Osteocyte (in vitro differentiated cells): ENCODE measurements at places on chromosomes 3 and 15. TPM values are rescaled to one million over a fixed set of nuclear protein-coding genes. Genes with fewer than 3 reads are reported as not detected.

Gene CSNK1G1
- total RNA-seq: 18.2 and 22.2 TPM in 2 replicates

DNA sequence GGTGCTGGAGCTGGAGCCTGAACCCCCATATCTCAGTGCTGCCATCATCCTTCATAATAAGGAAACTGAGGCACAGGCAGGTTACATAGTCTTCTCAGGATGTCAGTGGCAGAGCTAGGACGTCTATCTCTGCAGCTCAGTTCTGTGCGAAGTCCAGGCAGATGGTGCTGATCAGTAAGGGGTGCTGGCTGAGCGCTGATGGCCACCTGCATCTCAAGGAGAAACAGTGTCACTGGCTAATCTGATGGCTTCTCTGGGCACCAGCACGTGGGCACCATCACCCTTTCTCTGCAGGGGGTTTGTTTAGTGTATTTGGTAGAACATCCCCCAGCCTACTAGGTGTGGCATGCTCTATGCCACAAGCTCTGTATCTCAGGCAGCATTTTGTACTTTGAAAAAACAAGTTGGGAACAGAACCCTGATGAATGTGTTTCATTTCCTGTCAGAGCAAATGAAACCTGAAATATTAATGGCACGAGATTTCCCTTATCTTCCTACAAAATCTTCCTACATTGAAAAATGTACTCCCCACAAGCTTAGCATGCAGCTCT lies 35.1 kb downstream of the APBA2 start:
- no peak for DNase-seq
- H3K4me3 ChIP-seq: no peak overlapping the region
- peaks cover 11% of the 10 kb centered on the region for H3K36me3 ChIP-seq
- H3K27ac ChIP-seq: no peak overlapping the region
- no peaks in the 10 kb centered on the region for H3K27me3 ChIP-seq

Gene NR2F2
- total RNA-seq: 286 and 292 TPM in 2 replicates

- H3K4me3 ChIP-seq: no peak overlapping the region
These were observed 92.0 kb upstream of the TPM1 start for GRCh38 chr15:62950462-62950931.

Gene POTEB
- total RNA-seq: not detected in 2 replicates

GRCh38 chr3:133747907-133748639 lies 1.9 kb downstream of the TF start:
- no peak for DNase-seq
- no peak overlapping the region for H3K27ac ChIP-seq
- H3K4me3 ChIP-seq: no peak overlapping the region

DNA sequence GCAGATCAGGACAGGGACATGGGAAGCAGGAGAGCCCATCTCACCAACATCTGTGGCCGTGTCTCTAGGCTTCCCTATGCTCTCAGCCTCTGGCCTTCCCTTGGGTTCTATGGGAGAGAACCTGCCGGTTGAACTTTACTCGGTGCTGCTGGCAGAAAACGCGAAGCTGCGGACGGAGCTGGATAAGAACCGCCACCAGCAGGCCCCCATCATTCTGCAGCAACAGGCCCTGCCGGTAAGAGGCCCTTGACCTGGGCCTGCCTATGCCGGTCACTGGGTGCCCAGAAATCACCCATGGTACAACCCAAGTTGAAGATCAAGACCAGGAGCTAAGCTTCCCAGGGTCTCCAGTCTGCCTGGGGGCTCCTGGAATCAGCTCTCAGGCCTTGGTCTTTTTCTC lies 34.8 kb downstream of the CYP11A1 start:
- no peak overlapping the region for H3K27ac ChIP-seq
- H3K4me1 ChIP-seq: peaks cover 3% of the 10 kb centered on the region

Gene TRA2B
- 90.9 and 113 TPM in 2 replicates for total RNA-seq

Gene TMEM158
- 15.0 and 15.1 TPM in 2 replicates for total RNA-seq

Gene C3orf70
- total RNA-seq: 4.8 and 5.0 TPM in 2 replicates

DNA sequence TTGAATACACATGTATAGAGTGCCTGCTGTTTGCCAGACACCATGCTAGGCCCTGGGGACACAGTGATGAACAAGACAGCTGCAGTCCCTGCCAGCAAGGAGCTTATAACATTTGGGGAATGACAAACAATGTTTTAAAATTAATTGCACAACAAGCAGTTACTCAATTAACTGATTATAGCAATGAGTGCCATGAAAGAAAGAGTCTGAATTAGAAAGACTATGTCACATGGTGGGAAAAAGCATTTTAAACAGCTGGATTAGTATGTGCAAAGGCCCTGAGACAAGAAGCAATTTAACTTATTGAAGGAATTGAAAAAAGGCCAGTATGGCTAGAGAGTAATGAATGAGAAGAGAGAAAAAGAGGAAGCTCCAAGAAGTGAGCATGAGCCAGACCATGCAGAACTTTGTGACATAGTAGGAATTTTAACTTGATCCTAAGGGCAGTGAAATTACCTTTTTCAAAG lies 64.5 kb upstream of the PLXNA1 start:
- no peak overlapping the region for H3K27ac ChIP-seq
- no peaks in the 10 kb centered on the region for H3K27me3 ChIP-seq
- H3K4me3 ChIP-seq: no peak overlapping the region
- no peaks in the 10 kb centered on the region for H3K36me3 ChIP-seq
- H3K4me1 ChIP-seq: no peaks in the 10 kb centered on the region

- no peaks in the 10 kb centered on the region for H3K27me3 ChIP-seq
- peaks cover 15% of the 10 kb centered on the region for H3K36me3 ChIP-seq
- no peak overlapping the region for H3K27ac ChIP-seq
- H3K4me1 ChIP-seq: peaks cover 20% of the 10 kb centered on the region
- no peak for DNase-seq
These were observed 3.5 kb upstream of the PPIB start for GRCh38 chr15:64166102-64166890.

Gene SCG3
- not detected in 2 replicates for total RNA-seq

DNA sequence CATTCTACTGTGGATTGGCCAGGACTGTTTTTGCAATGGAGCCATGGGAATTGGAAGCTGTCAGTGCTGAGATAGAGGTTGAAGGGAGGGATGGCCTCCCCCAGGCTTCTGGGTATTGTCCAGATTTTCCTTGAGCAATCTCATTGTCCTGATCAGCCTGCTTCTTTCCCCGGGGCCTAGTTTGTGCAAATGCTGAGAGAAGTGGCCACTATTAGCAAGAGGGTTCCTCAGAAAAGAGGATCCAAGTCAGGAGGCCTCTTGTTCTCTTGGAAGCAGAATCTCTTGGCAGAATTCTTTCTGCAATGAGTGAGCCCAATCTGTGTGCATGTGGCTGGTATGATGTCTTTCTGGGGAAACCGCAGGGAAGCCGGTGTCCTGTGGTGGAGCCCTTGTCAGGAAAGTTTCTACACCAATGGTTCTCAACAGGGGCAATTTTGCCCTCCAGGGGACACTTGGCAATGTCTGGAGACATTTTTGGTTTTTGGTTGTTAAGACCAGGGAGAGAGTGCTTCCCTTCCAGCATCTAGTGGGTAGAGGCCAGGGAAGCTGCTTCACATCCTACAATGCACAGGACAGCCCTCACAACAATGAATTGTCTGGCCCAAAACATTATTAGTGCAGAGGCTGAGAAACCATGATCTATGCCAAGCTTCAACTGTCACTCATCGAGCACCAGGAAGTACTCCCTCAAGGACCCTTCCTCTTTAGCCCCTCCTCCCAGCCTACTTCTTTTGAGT lies 2.0 kb downstream of the LIPC start:
- H3K27ac ChIP-seq: no peak overlapping the region
- DNase-seq: no peak
- H3K27me3 ChIP-seq: no peaks in the 10 kb centered on the region
- no peak overlapping the region for H3K4me3 ChIP-seq
- no peaks in the 10 kb centered on the region for H3K36me3 ChIP-seq

- peaks cover 22% of the 10 kb centered on the region for H3K36me3 ChIP-seq
- H3K4me3 ChIP-seq: no peak overlapping the region
- peaks cover 14% of the 10 kb centered on the region for H3K4me1 ChIP-seq
- DNase-seq: no peak
- H3K27ac ChIP-seq: no peak overlapping the region
- H3K27me3 ChIP-seq: no peaks in the 10 kb centered on the region
These were observed 63.5 kb downstream of the HACD2 start for GRCh38 chr3:123521179-123521969.

DNA sequence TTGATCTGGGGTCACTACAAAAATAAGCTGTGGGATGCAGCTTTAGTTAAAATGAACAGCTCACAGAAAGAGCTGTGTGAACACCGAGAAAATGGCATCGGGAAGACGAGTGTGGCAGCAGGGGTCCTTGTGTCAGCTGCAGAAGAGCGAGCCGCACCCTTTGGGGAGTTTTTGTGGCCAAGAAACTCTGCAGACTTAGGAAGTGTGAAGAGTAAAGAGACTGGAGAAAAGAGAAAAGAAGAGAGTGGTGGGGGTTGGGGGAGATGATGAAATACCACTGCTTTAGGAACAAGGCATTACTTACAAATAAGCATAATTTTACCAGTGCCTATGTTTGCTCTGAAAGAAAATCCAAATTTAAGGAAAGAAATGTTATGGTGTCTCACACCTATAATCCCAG lies 147.8 kb downstream of the LRRC28 start:
- H3K4me3 ChIP-seq: no peak overlapping the region
- H3K36me3 ChIP-seq: no peaks in the 10 kb centered on the region
- H3K4me1 ChIP-seq: peaks cover 41% of the 10 kb centered on the region
- no peak for DNase-seq
- peak overlapping the region; percentile 77 for H3K27ac ChIP-seq
